ENCODE measurements at places on chromosomes 1 and 21. TPM values are rescaled to one million over a fixed set of nuclear protein-coding genes. Genes with fewer than 3 reads are reported as not detected.

GRCh38 chr1:15023205-15023604 is 130.3 kb upstream of the TMEM51 start:
- no peak for DNase-seq

DNA sequence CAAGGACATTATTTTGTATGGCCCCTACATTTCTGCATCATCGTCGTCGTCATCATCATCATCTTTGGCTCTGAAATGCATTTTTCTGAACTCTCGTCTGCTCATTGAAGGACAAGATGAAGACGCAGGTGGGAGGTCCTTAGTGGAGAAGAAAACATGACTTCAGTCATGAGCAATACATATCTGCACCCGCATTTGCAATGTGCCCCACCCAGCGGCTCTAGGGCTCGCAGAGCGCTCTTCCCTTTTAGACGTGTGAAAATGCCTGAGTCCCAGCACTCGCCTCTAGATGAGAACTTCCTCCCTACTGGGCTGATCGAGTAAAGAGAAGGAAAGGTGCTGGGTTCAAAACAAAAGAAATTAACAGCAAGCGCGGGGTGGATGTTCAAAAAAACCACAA is 10.1 kb downstream of the C1orf174 start:
- peak; percentile 80 for DNase-seq

- no peak for DNase-seq
Measured at GRCh38 chr1:20660363-20660762, 806 bp downstream of the DDOST start.

GRCh38 chr1:26302733-26303405 is 3.6 kb downstream of the UBXN11 start:
- no peak for DNase-seq

DNA sequence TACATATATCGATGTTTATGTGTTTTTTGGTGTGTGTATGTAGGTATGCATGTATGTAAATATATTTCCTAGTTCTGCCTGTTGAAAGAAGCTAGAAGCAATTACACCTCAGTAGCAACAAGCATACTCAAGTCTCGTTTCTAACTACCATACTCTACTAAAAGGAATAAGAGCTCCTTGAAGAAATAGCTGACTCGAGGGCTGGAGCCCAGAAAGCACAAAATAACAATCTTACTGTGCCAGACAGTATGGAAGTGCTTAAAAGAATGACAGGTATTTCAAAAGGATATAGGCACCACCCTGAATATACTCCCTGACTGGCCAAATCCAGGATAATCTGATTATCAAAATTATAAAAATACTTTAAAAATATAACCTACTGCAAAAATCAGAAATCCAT is 23.2 kb downstream of the FUBP1 start:
- no peak for DNase-seq

DNA sequence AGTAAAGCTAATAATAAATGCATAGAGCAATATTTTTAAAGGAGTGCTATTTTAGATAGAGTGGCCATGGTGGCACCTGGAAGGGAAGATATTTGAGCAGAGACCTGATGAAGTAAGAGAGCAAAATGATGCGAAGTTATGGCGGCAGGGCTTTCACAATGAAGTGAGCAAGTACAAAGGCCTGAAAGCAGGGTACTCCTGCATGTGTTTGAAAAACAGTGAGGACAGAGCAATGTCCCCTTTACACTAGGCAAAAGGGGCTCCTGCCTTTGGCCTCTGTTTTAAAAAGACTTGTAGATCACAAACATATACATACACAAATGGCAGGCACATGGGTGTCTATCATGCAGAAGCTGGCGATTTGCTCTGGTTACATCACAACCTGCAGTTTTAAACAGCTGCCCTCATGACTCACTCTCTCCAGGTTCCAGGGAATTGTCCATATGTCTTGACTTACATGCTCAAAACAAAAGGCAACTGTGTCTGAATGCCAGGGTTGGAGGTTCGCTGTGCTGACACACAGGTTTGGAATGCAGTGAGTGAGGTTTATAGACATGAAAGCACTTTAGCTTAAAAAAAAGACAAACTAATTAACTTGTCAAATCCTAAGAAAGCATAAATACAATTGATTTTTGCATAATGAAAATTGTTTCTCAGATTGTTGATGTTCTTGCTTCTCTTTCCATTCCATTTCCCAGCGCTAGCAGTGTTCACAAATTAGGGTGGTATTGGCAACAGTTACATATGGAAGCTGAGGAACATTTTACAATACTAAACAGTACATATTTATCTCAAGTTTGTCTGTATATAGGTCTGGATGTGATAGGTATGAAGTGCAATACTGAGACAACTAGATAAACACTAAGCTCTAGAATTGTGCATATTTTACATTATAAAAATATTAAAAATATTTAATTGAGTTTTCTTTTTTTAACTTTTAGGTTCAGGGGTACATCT is 313.9 kb downstream of the BARHL2 start:
- DNase-seq: no peak

- DNase-seq: no peak
Measured at GRCh38 chr1:193929374-193930033, 743.1 kb upstream of the B3GALT2 start.

DNA sequence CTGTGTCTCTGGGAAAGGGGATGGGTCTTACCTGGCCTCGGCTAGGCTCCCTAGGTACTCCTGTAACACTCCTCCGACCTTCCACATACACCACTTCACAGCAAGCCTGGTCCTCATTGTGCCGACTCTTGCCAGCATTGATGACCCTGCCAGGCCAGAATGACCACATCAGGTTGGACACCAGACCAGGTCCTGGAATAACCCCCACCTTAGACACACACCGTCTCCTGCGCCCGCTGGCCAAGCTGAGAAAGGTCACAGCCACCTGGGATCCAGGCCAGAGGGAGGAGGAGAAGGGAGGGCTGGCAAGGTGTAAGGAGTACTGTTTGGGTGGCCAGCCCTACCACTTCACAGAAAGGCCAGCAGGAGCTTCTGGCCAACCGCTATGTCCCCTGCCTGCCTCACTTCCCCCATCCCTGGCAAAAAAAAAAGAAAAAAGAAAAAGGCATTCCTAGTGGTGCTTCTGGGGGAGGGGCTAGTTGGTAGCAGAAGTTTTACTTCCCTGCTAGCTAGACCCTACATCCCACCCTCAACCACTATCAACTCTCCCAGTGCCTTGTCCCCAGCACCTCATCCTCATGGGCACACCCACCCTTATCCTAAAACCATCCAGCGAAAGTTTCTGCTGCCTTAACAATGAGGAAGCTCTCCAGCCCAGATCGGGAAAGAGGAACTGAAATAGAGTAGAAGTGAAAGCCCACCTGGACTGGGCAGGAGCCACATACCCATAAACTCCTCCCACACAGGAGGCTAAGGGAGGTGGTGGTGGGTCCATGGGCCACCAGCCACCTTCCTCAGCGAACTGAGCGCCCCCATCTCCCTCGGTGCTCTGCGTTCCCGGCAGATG is 1.4 kb downstream of the PPM1J start:
- no peak for DNase-seq

DNA sequence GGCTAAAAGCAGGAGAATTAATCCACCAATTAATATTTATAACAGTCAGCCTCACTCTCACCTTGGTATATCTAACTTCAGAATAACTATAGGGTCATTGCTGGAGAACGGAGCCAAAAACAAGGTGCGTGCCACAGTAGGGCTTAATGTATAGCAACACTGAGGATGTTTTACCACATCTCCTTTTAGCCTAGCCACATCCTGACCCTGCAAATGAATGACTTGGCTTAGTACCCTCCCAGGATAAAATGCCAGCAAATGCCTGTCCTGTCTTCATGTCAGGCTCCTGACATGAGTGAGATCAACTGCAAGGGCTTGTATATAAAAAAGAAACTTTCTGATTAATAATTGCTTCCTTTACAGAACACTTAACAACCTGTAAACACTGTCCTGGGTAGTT is 2.7 kb upstream of the CDC42BPA start:
- DNase-seq: no peak

GRCh38 chr1:154682254-154682653 is 74.3 kb upstream of the ADAR start:
- DNase-seq: no peak

- DNase-seq: peak; percentile 2
Measured at GRCh38 chr1:164559342-164560051, 513 bp downstream of the PBX1 start.

GRCh38 chr1:44389437-44389836 is 15.6 kb upstream of the RNF220 start:
- no peak for DNase-seq

- DNase-seq: no peak
Measured at GRCh38 chr1:203156280-203156679, 19.3 kb downstream of the MYBPH start.

DNA sequence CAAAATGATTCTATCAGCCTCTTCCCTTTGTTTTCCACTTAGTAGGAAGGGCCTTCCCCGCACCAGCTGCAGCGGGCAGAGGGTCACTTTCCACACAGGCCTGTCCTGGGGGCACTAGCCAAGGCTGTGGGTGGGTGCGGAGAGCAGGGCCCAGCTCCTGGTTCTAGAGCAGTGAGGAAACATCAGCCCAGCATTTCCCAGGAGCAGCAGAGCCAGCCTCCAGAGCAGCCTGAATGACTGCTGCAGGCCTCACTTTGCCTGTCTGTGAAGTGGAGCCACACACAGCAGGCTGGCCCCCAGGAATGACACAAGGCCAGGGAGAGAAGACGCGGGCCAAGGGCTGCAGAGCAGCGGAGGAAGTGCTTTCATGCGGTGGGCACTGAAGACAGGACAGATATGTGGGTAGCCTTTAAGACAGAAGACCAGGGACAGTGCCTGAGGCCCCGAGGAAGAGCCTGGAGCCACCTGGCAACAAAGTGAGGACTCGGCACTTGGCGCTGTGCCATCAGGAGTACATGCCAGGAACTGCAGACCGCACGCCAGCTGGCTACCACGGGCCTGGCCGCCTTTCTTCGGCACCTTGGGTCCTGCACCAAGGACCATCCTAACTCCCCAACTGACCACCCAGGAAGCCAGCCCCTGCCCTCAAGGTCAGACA is 42.0 kb downstream of the ACOT7 start:
- no peak for DNase-seq

DNA sequence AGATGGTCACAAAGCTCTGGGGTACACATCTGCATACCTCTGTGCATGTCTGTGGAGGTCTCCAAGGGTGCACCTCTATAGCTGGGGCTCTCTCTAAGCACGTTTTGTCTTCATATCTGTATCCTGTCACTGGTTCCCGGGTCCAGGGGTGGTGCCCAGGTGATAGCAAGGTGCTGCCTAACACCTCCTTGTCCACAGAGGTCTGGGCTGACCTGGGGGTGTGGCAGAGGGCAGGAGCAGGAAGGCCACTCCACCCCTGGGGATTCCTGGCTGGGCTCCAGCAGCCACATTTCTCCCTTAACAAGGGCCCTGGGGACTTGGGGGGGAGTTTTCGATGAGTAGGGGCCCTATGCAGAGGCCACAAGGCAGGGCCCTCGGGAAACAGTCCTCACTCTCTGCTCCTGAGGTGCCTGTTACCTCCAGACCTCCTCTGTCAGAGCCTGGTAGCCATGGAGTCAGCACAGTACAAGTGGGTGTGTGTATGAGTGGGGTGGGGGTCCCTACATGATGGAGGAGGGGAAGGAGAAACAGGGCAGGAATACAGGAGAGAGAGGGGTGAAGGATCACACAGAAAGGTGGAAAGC is 7.0 kb upstream of the CDCP2 start:
- DNase-seq: no peak

DNA sequence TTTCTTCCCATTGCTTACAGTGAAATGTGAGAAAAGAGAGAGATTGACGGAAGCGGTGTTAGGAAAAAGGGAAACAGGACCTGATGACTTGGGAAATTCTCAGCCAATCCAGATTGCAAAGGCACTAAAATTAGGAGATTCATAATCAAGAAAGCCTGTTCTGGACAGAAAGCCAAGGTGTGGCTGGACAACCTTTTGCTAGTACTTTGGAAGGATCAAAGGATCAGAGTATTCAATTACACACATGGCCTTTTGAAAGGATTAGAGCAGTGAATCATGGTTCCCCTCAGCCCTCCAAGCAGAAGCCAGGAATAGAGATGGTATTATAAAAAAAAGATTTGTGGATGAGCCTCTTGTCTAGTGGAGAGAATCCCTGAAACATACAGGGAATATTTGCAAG is 669.8 kb upstream of the ADAMTS5 start:
- DNase-seq: no peak

DNA sequence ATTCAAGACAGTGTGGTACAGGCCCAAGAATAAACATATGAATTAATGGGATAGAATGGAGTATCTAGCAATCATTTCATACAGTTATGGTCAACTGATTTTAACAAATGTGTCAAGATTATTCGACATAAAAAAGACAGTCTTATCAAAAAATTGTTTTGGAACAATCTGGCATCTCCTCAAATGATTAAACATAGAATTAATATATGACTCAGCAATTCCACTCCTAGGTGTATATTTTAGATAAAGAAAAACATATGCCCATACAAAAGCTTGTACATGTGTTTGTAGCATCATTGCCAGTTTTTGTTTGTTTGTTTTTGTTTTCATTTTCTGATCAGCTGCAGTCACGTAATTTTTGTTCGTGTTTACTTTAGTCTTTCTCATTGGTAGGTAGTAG is 1188.3 kb downstream of the BRINP3 start:
- no peak for DNase-seq

DNA sequence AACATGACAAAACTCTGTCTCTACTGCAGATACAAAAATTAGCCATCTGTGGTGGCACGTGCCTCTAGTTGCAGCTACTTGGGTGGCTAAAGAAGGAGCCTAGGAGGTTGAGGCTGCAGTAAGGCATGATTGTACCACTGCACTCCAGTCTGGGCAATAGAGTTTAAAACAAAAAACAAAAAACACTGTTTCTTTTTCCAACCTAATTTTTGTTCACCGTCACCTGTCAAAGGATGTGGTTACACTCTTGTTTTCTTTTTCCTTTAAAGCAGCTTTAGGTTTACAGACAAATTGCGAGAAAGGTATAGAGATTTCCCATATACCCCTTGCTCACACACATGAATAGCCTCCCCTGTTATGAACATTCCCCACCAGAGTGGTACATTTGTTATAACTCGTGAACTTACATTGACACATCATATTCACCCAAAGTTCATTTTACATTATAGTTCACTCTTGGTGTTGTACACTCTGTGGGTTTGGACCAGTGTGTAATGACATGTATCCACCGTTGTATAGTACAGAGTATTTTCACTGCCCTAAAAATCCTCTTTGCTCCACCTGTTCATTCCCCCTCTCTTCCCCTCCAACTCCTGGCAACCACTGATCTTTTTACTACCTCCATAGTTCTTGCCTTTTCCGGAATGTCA is 26.2 kb downstream of the SMG7 start:
- no peak for DNase-seq

- no peak for DNase-seq
Measured at GRCh38 chr1:205500240-205501233, 3.9 kb upstream of the CDK18 start.

NBPF6 gene
- not detected for total RNA-seq

KCNN3 gene
- 0.03 TPM for total RNA-seq

OR2L13 gene
- total RNA-seq: not detected

TCEA3 gene
- total RNA-seq: 16.9 TPM

NUDT4B gene
- total RNA-seq: not detected

CNST gene
- total RNA-seq: 64.4 TPM

PKP1 gene
- total RNA-seq: not detected

BTBD19 gene
- 24.9 TPM for total RNA-seq

EXTL1 gene
- total RNA-seq: 0.11 TPM

RIT1 gene
- total RNA-seq: 79.6 TPM

OR14K1 gene
- total RNA-seq: not detected

NEK2 gene
- 0.35 TPM for total RNA-seq

BMP8B gene
- 0.24 TPM for total RNA-seq

ATP1A4 gene
- total RNA-seq: not detected

RCAN1 gene
- 0.73 TPM for total RNA-seq

All from CD8-positive, alpha-beta T cell (primary cell).